ENCODE measurements at places on chromosomes 1 and 21.

- no peak for DNase-seq
Measured at GRCh38 chr21:19275065-19275464, 871.5 kb upstream of the TMPRSS15 start.

- no peak for DNase-seq
Measured at GRCh38 chr21:46413365-46413696, 45.4 kb upstream of the DIP2A start.

- no peak for DNase-seq
Measured at GRCh38 chr1:31396633-31397351, 16.2 kb upstream of the SERINC2 start.

DNA sequence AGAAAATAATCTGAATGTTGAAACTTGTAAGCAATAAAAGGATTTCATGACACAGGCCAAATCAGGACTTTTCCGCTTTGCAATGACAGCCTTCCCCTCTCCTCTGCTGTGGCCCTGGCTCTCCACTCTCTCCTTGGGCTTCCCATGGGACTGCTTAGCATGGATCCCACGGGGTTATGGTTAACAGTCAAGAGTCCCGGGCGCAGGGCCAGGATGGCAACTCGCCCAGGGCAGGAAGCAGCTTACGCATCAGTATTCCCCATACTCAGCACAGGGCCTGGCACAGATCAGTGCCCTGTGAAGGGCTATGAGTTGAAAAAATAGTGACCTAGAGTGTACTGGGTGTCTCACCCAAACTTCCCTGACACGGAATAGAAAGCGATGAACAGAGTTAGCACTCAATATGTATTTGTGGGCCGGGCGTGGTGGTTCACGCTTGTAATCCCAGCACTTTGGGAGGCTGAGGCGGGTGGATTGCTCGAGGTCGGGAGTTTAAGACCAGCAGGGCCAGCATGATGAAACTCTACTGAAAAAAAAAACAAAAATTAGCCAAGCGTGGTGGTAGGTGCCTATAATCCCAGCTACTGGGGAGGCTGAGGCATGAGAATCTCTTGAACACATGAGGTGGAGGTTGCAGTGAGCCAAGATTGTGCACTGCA is 29.1 kb upstream of the GRHL3 start:
- DNase-seq = peak; percentile 82

- DNase-seq = no peak
Measured at GRCh38 chr1:189513091-189513490, 964.6 kb downstream of the BRINP3 start.

DNA sequence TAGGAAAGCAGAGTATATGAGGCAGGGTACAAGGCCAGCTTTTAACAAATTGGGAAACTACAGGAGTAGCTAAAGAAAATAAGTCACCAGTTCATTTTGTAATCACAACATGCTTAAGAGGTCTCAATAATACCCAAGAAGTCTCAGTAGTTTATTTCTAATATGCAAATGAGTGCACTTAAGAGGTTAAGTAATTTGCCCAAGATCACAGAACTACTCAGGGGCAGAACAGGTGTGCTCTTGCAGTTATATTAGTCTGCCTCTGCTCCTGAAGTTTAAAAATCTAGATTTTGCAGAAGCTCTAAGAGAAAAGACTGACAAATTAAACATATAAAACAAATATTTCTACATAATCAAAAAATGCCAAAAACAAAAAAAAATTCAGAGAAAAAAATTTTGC is 6.9 kb downstream of the EPS15 start:
- no peak for DNase-seq

- DNase-seq = no peak
Measured at GRCh38 chr1:19610282-19610981, 33.7 kb upstream of the NBL1 start.

DNA sequence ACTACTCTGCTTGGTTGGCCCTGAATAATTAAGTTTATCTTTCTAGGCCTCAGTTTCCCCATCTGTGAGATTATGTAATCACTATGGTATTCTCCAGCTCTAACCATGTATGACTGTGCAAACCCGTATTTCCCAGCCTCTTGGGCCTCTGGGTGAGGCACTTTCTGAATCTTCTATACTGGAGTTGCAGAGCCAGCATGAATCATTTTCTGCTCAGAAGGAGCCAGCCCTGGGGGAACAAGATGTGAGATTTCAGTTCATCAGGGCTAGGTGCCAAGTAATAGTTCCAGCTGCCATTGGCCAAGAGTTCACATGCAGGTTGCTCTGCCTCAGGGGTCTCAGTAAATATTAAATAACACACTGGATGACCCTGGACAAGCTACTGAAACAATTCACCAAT is 47.7 kb upstream of the USP24 start:
- DNase-seq = peak; percentile 76

DNA sequence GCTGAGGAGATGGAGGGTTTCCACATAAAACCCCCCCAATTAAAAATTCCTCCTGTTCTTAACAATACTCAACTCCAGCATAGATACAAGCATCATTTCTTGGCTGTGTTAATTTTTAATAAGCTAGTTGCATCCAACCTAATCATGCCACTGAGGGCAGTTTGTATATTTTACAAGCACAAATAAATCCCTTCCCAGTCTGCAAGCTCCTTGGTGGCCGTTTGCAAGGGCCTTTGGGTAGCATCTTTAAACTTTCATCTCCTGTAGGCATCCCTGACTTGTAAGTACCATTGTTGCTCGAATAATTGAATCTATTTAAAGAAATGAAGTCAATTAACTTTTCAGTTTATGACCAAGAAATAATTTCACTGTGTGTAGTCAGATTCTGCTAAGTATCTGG is 103.5 kb upstream of the AJAP1 start:
- DNase-seq = no peak

- peak; percentile 55 for DNase-seq
Measured at GRCh38 chr1:182890927-182891610, 51.9 kb downstream of the DHX9 start.

DNA sequence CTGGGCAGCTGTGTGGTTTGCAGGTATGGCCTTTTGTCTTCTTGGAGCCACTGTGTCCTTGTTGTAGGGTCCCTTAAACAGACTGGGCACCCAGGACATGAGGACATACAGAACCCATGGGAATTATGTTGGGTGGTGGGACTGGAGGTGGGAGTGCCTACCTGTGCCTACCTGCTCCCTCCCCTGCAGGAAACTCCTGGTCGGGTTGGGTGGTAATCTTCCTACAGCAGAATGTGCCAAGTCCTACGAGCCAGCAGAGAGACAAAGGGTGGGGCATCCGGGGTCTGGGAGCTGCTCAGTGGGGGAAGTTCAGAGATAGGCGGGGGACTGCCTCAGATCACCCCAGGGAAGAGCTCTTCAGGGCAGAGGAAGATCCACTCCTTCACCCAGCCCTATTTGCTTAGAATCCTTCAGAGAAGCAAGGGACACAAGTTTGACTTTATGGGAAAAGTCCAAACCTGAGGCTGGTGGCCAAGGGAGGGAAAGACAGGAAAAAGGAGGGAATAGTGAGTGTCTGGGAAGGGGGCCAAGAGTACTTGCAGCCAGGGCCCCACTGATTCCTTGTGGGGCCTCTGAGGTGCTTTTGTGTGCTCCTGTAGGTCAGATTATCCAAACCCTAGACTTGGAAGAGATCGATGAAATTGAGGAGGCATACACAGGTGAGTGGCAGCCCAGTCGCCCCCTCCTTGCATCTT is 58.3 kb downstream of the KIF21B start:
- DNase-seq = no peak

- no peak for DNase-seq
Measured at GRCh38 chr21:24729568-24729967, 877.7 kb downstream of the MRPL39 start.

DNA sequence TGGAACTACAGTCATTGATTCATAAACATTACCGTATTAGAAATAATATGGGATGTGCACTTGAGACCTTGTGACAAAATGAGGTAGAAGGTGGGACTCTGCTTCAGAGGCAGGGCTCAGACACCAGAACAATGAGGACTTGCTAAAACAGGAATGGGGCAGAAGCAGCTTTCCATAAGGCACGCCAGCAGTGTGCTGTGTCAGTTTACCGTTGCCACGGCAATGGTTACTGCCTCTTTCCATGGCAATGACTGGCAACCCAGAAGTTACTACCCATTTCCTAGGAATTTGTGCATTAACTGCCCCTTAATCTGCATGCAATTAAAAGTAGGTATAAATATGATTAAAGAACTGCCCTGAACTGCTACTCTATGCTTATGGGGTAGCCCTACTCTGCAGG is 169.0 kb downstream of the CHRM3 start:
- DNase-seq = no peak

DNA sequence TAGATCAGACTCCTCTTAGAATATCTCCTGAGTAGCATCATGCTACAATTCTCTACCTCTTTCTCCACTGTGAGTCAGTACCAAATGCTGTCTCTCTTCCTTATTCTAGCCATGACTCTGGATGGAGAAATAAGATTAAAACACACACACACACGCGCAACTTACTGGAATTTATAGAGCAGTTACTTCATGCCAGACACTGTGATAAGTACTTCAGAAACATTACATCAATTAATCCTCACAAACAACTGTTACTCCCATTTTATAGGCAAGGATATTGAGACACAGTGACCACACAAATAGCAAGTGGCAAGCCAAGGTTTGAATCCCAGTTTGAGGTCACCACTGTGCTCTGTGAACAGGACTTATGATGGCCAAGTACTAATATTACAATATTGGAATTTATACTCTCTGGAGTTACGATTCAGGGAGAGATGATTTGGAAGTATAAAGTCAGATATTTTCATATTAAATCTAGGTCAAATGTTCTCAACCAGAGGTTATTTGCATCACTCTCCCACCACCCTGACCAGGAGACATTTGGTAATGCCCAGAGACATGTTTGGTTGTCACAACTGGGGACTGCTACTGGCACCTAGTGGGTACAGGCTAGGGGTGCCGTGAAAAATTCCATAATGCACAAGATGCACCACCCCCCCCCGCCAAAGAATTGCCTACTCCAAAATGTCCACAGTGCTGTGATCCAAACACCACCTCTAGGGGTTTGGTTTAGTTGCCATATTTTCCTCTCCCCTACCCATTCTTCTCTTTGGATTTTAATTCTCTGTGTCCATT is 221.6 kb downstream of the LTN1 start:
- no peak for DNase-seq

GRCh38 chr1:234865171-234866006 is 255.4 kb upstream of the IRF2BP2 start:
- DNase-seq = no peak

GRCh38 chr1:157399343-157399983 is 152.9 kb downstream of the FCRL5 start:
- DNase-seq = no peak

DNA sequence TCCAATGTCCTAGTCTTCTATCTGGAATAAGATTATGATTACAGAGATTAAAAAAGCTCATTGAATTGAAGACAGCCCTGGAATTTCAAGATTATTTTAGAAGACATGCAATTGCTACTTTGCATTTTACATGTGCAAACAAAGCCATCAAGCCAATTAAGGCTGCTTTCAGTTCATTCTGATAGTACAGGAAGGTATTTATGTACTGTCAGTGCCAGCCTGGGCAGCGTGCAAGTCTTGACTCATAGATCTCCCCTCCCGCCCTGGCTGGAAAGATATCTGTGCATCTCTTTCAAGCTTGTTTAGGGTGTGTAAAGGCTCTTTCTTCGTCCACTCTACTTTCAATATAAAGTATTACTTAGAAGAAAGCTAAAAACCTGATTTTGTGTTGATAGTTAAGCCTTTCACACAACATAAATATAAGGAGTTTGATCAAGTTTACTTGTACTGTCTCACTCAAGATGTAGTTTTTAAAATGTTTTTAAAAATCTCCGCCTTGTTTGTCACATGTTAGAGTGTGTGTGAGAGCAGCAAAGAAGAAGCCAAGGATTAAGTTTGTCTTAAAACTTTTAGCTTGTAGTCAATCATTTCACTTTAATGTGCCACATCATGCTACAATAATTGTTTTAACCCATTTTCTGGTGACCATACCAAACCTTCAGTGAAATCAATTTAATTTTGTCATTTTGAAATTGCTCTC is 13.6 kb upstream of the LYPLAL1 start:
- no peak for DNase-seq

GRCh38 chr21:14768042-14768441 is 221.9 kb upstream of the SAMSN1 start:
- no peak for DNase-seq

- DNase-seq = no peak
Measured at GRCh38 chr1:214847071-214847810, 235.3 kb upstream of the KCNK2 start.

- no peak for DNase-seq
Measured at GRCh38 chr1:78126506-78126905, 80.7 kb downstream of the GIPC2 start.

DNA sequence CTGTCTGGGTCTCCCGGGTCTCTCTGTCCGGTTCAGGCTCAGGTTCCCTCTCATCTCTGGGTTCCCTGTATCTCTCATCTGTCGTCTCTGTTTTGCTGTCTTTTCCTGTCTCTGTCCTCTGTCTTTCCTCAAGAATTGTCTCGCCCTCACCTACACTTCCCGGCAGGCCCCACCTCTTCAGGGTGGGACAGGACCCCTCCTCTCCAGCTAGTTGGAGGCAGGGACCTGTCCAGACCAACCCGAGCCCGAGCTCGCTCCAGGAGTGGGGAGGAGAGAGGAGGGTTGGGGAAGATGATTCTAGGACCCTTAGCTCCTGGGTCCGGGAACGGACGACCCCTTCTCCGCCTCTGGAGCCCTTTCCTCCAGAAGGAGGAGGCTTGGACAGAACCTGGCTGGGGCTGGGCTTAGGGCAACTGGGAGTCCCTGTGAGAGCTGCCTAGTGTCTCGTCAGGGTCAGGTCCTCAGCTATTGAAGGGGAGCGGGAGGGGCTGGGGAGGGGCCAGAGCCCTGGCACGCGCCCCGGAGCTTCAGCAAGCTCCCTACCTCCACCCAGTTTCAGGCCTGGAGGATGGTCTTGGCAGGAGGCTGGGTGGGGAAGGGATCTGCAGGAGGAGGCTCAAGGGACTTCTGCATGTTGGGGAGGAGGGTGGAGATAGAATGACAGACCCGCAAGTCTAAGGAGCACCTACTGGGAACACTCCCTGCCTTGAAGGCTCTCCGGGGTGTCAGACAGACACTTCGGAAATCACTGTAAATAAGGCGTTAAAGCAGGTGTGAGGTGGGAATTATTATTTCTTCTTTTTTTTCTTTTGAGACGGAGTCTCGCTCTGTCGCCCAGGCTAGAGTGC is 26.3 kb upstream of the EPB41 start:
- peak; percentile 67 for DNase-seq

GRCh38 chr1:30816211-30817076 is 58.9 kb upstream of the LAPTM5 start:
- DNase-seq = no peak

DNA sequence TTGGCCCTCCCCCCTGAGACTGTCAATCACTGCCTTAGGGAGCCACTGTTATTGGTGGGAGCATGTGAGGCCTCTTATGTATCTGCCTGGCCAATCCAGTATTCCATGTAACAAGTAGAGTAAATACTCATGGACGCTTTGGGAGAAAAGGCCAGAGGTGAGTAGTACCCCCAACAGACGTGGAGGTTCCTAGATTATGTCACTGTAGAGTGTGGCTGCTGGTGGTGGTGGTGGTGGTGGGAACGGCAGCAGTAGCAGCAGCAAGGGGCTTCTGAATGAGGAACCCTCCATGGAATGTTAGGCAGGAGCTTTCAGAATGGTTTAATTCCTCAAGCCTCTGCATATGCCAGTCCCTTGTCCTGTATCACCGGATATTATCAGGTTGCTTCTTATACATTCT is 118.5 kb downstream of the UCK2 start:
- no peak for DNase-seq

All from RPMI8226 (cell line).